ENCODE measurements at places on chromosomes 16 and 17. TPM values are rescaled to one million over a fixed set of nuclear protein-coding genes. Genes with fewer than 3 reads are reported as not detected.

RAB34 gene
- 58.6 TPM for polyA plus RNA-seq

ADAMTS18 gene
- 3.7 TPM for polyA plus RNA-seq

SDR42E1 gene
- 0.66 TPM for polyA plus RNA-seq

HOXB8 gene
- 0.49 TPM for polyA plus RNA-seq

ABCC12 gene
- polyA plus RNA-seq: 0.10 TPM

ABCA10 gene
- 14.4 TPM for polyA plus RNA-seq

KRTAP1-3 gene
- polyA plus RNA-seq: not detected

SOST gene
- not detected for polyA plus RNA-seq

MYH2 gene
- polyA plus RNA-seq: 48.2 TPM

C16orf54 gene
- polyA plus RNA-seq: 0.43 TPM

YBX2 gene
- 3.6 TPM for polyA plus RNA-seq

ZACN gene
- polyA plus RNA-seq: 10.4 TPM

USP43 gene
- 0.81 TPM for polyA plus RNA-seq

KRT39 gene
- 2.9 TPM for polyA plus RNA-seq

EFNB3 gene
- polyA plus RNA-seq: 5.4 TPM

TBX4 gene
- 12.9 TPM for polyA plus RNA-seq

CLEC18C gene
- polyA plus RNA-seq: 1.1 TPM
